ENCODE measurements at places on chromosomes 5 and 9.

DNA sequence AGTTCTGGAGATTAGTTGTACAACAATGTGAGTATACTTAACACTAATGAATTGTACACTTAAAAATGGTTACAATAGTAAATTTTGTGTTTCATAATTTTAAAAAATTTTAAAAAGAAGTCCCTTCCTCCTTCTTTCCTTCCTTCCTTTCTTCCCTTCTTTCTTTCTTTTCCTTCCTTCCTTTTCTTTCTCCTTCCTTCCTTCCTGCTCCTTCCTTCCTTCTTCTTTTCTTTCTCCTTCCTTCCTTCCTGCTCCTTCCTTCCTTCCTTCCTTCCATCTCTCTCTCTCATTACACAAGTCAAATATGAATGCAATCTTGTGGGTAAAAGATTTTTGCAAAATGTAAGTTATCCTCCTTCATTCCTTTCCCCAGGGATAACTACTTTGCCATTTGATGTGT, 97.1 kb upstream of the TBCA start:
- DNase-seq = no peak

- no peak for DNase-seq
Observed at GRCh38 chr5:78234804-78235203, 59.7 kb downstream of the AP3B1 start.

- no peak for DNase-seq
Observed at GRCh38 chr5:113084402-113085083, 107.9 kb downstream of the DCP2 start.

DNA sequence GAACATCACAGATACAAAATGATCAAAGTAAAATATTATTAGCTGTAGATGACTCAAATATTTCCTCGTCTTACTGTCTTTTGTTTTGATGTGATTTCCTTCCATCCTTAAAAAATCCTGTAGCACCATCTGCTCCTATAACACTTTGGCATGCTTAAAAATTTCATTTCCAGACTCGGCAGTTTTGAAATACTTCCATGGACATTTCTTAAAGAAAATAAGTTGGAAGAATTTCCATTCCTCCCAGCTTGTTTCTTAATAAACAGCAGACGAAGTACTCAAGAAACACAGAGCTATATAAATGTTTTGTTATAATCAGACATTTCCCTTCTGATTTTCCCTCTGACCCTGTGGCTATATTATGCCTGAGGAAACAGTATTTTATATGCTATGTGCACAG, 41.2 kb upstream of the SVEP1 start:
- no peak for DNase-seq

DNA sequence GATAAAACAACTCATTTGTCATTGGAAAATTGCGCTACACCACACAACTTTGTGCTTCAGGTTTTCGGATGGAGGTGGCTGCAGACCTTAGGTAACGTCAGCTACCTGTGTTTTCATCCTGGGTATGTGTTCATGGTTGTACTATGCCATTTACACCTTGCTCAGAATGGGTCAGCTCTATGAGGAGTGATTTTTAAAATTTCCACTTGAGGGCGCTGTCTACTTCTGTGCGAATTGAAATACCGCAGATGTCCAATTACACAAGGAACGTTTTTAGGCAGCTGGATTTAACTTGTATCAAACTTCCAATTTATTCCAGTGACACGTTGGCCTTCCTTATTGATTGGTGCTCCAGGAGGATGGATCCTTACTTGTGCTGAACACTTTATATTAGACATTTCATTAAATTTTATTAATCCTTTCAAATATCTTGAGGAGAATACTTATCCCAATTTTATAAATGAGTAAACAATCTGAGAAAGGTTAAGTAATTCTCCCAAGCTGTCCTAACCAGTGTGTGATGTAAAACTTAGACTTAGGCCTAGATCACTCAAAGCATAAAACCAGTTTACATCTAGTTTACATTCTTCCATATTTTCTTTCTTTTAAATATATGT, 23.4 kb downstream of the DMRTA1 start:
- peak; percentile 53 for DNase-seq

GRCh38 chr5:108074626-108075025, 307.3 kb downstream of the FBXL17 start:
- no peak for DNase-seq

DNA sequence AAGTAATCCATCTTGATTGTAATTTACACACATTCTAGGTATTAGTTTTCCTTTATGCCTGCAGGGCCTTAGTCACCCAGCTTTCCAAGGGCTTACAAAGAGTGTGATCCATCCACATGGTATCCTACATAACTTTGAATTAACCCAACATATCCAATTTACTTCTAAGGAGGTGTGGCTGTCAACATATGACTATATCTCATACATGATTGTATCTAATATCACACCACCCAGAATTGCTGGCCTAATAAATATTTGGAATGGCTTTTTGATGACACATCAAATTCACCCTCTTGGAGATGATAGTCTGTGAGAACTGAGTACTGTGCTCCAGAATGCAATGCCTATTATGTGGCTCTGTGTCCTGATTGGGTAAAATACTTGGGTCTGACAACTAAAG, 363.3 kb upstream of the GRIN3A start:
- DNase-seq = no peak

DNA sequence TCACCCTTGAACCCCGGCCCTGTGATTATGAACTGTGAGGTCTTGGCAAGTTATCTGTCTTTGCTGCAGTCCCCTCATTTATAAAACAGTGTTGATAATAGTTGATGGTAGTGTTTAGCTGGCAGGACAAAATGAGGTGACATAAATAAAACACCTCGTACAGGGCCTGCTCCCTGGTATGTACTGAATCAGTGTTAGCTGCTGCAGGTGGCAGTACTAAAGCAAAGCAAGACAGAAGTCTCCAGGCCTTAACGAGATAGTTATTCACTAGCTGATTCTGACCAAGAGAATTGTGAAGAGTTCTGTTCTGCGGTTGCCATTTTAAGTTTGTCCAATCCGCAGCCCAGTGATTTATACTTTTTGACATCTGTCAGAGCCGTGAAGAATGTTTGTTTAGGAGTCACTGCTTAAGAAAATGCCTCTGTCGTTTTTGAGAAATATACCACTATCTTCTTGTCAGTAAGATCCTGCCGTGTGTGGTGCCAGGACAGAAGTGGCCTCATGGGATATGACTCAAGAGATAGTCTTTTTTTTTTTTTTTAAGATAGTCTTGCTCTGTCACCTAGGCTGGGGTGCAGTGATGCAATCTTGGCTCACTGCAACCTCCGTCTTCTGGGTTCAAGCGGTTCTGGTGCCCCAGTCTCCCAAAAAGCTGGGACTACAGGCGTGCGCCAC, 75.9 kb downstream of the KDM4C start:
- DNase-seq = peak; percentile 29

DNA sequence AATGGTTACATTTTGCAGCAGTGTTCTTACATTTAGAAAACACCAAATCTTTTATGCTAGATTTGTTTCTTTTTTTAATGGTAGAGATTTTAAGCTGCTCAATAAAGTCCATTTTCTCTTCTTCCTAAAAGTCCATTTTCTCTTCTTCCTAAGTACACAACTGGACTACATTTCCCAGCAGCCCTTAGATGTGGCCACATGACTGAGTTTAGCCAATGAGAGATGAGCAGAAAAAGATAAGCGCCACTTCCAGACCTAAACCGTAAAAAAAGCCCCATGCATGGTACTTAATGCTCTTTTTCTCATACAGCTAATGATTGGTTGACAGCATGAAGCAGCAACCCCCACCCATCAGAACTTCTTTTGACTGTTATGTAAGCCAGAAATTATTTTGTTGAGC, 206.7 kb downstream of the FAM114A2 start:
- DNase-seq = peak; percentile 25

- no peak for DNase-seq
Observed at GRCh38 chr9:16637218-16637617, 233.3 kb downstream of the BNC2 start.

- no peak for DNase-seq
Observed at GRCh38 chr5:23451156-23451555, 56.3 kb upstream of the PRDM9 start.

- DNase-seq = no peak
Observed at GRCh38 chr9:125202846-125203618, 2.7 kb downstream of the RABEPK start.

DNA sequence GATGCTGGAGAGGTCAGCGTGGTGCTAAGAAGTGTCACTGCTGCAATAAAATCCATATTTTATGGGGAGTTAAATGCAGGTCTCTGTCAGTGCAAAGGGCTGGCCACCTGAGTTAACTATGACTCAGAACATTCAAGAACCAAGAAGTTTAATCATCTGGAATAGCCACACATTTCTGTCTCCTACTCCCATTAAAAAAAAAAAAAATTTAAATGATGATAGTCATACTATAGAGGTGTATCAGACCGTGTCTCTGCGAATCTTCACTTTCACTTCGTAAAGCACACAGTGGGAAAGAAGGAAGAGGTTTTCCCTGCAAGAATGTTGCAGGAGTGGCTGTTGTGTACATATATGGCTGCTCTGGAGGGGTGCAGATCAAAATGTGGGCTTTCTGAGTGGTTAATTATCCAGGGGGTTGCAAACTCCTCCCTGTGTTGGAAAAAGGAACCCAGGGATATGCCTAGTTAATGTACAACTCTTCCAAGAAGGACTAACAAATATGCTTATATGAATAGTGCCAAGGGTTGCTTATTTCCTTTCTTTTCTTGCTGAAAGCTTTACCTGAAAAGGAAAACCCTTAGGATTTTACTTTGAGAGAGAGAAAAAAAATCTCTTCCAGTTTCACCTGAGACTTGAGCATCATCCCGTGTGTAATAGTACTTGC, 1.5 kb downstream of the CDH6 start:
- no peak for DNase-seq

- peak; percentile 53 for DNase-seq
Observed at GRCh38 chr9:69809304-69809863, 11.2 kb upstream of the CFAP95 start.

DNA sequence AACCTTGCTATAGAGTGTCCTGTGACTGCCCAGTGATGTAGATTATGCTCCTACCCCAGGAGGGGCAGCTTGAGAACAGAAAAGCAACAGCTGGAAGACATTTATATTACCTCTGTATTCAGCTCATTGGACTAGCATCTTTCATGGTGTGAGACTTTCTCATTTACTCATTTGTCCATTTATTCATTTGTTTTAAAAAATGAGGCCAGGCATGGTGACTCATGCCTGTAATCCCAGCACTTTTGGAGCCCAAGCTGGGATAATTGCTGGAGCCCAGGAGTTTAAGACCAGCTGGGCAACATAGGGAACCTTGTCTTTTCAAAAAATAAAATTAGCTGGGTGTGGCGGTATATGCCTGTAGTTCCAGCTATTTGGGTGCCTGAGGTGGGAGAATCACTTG, 130.0 kb upstream of the LHFPL2 start:
- no peak for DNase-seq

- peak; percentile 71 for DNase-seq
Observed at GRCh38 chr9:25964239-25964638, 286.0 kb upstream of the TUSC1 start.

GRCh38 chr5:175753536-175754402, 95.9 kb downstream of the HRH2 start:
- DNase-seq = no peak

DNA sequence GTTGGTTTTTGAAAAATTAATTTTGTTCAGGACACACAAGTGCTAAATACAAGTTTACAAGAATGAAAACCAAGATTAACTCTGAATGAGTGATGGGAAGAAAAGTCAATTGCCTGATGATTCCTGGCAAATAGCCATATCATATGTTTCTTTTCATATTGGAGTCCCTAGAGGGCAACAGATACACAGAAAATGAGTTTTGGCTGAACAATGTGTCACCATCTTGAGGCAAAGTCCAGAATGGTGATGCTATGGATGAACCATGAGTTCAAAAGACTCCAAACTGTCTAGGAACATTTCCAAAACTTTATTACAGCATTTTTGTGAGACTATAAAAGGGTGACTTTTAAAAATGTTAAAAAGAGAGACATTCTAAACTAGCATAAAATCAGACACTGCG, 382.9 kb downstream of the TMEM161B start:
- DNase-seq = no peak

DNA sequence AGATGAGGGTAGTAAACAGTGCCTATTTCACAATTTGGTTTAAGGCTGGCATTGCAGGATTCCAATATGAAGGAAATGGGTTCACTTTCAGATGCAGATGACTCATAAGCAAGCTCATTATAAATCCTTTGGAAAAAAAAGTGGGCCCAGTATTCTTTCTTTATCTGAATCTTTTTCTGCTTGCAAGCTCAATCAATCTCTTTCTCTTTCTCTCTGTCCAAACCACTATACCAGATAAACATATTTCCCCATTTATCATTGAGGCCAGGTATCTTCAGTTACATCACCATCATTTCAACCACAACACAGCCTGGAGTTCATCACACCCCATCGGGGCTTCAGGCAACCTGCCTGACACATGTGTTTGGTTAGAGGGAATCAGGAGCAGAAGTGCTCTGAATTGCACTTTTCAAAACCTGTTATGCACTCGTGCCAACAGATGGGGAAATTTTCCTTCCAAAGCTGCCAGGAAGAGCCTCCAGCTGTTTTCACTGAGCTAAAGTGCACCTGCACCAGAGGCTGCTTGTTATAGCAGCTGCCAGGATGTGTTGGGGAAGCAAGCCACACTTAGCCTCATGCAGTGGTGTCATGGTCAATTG, 30.0 kb upstream of the MAMDC2 start:
- DNase-seq = peak; percentile 47

DNA sequence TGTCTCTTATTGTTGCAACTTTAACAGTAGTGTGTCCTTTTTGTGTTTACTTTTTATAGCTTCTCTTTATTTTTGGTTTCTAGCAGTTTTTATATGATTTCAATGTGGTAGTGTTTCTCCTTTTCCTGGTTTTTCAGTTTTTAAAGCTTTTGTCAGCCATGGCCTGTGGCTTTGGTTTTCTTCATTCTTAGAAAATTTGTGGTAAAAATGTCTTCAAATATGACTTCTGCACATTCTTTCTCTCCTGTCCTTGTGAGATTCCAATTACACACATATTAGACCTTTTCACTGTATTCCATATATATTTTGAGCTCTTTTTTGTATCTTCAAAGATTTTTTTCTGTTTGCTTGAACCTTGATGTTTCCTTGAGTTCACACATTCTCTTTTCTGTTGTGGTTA, 180.5 kb downstream of the CNTLN start:
- DNase-seq = no peak

GRCh38 chr9:10026443-10026984, 586.3 kb downstream of the PTPRD start:
- DNase-seq = no peak

DNA sequence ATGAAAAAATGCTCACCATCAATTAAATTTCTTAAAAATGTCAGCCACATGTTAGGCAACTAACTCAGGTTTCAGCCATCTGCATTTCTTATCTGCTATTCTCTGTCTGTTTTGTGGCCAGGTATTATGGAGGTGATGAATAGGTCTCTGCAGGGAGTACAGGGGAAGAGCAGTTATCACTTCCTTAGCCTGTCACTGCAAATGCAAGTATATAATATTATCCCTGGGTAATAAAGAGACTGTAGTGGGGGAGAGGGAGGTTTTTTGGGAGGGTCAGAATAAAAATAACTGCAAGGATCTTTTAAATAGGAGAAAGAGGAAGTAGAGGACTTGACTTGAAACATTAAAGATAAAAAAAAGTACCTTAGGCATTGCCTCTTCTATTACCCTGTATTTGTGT, 49.6 kb upstream of the PTGER4 start:
- no peak for DNase-seq

Measured in dermis blood vessel endothelial cell (primary cell).